Activated CD8-positive, alpha-beta memory T cell treated with anti-CD3 and anti-CD28 coated beads for 1 hour (primary cell): ENCODE measurements at places on chromosomes 3 and 15.

- DNase-seq, result no peak
Measured at GRCh38 chr3:188185717-188186251, 31.8 kb downstream of the LPP start.

- DNase-seq, result no peak
Measured at GRCh38 chr3:181354140-181354539, 357.6 kb upstream of the SOX2 start.

- DNase-seq, result no peak
Measured at GRCh38 chr15:38506997-38507396, 53.1 kb downstream of the FAM98B start.

- DNase-seq, result no peak
Measured at GRCh38 chr3:88433568-88433967, 283.8 kb downstream of the C3orf38 start.

- no peak for DNase-seq
Measured at GRCh38 chr15:101684384-101684783, 32.2 kb upstream of the TM2D3 start.

DNA sequence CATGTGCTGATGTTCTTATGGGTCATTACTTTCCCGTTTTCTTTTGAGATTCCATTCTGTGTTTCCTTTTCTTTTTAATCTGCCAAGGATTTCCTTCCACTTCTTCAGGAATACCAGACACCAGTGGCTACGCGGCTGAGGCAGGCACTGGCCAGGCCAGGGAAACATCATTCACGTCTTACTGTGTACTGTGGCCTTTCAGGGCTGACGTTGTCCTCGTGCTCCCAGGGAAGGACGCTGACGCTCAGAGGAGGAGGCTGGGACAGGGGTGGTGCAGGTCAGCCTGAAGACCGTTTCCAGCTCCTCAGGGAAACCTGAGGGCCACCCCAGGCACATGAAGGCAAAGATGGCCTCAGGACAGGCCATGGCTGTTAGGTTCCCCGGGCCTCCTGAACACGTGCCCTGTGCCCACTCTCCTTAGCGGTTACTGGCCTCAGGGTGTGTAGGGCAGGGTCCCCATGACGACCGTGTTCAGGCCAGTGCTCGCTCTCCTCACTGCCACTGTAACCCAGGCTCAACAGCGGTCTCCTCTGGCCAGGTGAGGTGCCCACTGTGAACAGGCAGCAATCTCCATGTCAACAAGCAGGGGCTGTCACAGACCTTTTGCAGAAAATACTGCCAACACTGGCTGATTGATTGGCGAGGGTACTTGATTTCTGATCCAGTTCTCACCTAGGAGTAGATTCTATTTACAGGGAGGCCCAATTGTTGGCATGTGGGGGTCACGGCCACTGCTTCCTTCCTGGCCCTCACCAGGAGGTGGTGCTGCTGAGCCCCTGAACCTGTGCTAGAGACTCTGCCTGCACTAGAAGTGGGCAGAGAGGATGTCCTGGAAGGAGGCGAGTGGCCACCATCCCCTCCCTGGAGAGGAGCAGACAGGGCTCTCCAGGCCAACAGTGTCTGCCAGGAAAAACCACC, 169.5 kb downstream of the ATP10A start:
- peak; percentile 11 for DNase-seq

DNA sequence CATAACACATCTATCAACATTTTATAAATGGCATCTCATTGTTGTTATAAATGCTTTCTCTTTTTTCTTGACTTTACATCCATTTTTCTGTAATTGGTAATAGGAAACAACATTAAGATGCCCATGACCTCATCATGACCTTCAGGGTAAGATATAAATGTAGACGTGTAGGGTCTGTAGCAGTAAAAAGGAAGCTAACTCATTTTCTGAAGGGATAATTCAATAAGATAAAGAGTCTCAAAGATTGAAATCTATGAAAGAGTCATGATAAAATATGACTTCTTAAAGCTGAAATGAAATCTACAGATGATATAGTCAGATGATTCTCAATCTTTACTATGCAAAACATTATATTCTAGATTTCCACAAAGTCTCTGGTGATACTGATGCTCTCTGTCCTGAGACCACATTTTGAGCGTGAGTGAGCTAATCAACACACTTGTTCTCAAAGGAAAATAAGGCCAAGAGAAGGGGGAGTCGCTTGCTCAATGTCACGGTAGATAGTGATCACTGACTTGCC, 38.5 kb downstream of the TPRG1 start:
- no peak for DNase-seq

DNA sequence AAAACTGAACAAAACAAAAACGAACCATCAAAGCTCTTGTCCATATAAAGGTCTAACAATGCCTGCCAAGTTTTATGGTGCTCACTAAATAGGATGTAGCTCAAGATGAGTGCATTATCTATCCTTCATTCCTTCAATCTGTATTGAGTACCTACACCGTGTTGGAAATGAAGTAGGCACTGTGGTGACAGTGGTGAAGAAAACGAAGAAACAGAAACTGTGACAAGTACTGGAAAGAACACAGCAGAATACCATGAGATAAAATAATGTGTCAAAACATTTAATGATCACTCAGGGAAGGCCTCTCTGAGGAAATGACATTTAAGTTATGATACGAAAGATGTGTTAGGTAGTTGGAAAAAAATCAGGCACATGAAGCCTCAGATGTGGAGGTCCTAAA, 36.2 kb downstream of the CBLB start:
- DNase-seq, result no peak

DNA sequence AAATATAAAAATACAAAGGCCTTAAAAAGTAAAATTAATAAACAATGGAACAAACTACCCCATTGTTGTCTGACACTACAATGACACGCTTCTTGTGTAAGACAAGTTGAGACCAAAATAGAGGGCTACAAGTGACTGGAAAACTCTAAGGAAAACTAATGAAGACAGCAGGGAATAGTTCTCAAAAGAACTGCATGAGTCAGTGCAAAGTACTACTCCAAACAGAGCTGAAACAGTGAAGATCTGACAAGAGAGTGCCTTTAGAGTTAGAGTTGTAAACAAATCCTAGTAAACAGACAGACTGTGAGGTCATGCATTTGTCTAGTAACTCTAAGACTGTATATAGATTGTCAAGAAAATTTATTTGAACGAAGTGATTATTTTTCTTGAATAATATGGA, 233.9 kb downstream of the BBX start:
- no peak for DNase-seq

GRCh38 chr15:86413191-86413590, 333.5 kb downstream of the AGBL1 start:
- DNase-seq, result no peak

DNA sequence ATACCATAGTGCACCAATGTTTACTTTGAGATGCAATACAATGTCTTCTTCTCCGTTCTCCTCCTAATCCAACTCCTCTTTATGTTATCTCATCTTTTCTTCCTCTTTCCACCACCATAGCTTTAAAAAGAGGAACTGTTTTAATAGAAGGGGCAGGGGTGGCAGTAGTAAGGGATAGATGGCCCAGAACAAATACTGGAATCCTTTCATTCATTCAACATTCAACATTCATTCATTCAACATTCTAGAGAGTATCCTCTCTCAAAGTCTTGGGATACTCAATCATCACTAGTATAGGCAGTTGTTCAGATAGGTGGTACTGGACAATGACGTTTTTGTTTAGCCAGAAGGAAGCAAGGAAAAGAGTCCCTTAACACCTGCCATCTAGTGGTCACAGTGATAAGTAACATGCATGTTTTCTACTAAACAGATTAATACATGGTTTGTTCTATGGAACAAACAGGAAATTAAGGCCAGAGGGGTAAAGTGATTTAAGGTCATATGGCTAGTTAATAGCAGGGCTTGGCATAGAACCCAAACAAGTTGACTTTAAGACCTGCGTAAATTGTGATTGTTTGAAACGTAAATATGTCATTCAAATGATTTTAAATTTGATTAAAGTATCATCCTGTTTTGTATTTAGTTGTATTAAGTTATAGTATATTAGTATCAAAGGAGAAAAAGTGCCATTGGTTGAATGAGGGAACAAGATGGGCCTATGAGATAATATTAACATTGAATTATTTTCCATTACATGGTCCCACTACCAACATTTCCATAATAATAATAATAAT, 26.9 kb upstream of the EHHADH start:
- no peak for DNase-seq

DNA sequence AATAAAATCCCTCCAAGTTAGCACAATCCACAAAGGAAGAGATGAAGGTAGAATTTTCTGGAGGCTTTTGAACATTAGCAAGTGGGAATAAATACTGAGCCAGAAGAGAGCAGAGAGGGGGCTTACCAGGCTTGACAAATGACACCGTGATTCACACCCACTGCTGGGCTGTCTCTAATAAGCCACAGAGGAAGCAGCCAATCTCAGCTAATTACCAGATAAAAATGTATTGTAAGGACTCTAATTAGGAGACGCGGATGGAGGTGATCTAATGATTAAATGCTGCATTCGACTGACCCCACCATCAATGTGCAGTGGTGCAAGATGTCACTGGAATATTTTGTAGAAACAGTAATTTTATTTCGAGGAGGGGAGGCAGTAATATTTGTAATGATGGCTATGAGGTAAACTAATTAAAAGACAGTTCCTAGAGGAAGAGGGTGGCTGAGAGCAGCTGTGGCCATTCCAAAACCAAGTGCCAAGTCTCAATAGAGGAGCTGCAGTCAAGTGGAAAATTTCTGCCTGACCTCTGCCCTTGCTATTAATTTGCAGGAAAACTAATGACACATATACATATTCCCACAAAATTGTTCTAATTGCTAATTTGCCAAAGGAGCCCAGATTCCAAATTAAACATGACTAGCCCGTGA, 602.2 kb downstream of the FOXP1 start:
- DNase-seq, result no peak

DNA sequence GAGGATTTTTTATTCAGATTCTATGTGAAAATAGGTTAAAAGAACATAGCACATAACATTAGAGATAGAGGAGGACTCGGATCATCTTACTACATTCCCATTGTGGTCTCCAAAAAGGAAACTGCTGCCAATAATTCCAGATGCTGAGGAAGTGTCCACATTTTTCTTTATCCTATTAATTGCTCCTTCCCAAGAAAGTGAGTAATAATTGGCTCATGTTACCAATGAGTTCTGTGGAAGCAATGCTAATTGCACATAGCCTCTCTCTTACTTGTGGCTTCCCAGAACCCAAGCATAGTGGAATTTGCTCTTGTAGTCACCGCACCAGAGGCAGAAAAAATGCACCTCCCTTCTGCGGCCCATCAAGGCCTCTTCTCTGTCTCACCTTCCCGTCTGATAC, 208.4 kb downstream of the PLOD2 start:
- DNase-seq, result no peak

DNA sequence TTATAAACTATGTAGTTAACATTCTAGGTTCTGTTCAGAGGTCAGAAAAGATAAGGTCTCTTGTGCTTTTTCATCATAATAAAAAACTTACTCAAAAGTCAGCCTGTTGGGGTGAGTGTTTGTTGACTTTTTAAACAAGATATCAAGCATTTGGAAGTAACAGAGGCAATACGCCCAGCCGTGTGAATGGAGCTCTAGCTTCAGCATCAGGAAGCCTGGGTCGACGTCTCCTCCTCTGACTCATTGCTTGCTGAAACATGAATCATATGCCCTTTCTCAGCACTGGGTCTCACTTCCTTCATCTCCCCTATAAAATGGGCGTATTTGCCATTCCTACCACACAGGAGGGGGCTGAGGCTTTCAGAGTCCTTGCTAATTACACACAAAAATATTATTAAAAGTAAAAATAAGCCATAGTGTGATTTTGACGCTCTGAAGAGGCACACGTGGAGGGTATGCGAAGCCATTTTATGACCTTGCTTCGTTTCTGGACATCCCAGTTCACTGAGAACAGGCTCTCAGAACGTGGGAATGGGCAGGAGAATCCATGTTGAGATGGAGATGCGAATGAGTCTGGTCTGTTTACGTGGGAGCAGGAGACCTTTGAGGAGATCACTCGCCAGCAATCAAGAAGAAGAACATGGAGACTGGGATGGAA, 220.8 kb upstream of the TPRG1 start:
- no peak for DNase-seq

- no peak for DNase-seq
Measured at GRCh38 chr3:112335434-112335781, 2.5 kb downstream of the CD200 start.

- DNase-seq, result no peak
Measured at GRCh38 chr3:54836871-54837270, 91.0 kb downstream of the LRTM1 start.

- no peak for DNase-seq
Measured at GRCh38 chr3:44252332-44252959, 10.8 kb downstream of the TOPAZ1 start.

DNA sequence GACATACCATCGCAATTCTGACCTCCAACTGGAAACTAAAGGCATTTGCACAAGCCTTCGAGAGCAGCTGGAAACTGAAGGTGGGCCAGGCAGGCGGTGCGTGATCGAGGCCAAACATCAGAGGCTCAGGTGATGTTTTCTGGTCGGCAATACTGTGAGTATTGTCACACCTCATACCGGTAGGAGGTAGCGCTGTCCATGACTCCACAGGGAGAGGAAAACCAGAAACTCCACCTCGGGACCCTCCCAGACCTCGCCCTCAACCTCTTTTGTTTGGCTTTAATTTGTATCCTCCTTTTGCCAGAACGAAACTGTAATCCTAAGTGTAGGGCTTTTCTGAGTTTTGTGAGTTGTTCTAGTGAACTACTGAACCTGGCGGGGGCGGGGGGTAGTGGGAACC, 43.6 kb downstream of the LDHAL6B start:
- no peak for DNase-seq

DNA sequence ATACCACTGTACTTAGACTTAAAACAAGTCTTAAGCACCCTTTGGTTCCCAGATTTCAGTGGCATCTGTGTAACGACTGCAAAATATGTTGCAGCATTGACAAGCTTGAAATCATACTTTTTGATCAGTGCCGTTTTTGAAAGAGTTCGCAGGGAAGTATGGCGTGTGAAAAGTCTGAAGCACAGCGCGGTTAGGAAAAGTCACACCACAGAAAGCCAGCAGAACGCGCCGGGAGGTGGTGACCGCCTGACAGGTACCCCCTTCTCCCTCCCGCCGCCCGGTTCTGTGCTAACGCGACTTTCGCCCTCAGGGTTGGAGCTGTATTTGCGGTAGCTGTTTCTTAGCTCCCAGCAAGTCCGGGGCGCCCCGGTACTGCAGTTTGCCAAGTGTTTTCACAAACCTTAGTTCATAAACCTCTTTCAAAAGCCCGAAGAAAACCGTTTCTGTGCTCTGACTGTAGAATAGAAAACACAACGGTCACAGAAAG, 481 bp upstream of the CRYBG3 start:
- peak; percentile 25 for DNase-seq

- no peak for DNase-seq
Measured at GRCh38 chr15:31084176-31084575, 17.3 kb downstream of the TRPM1 start.

- DNase-seq, result no peak
Measured at GRCh38 chr3:30648670-30649357, 42.4 kb downstream of the TGFBR2 start.

GRCh38 chr3:97464035-97464434, 300.5 kb upstream of the ARL6 start:
- DNase-seq, result no peak
